ENCODE measurements at places on chromosomes 12 and 14.

- no peak for DNase-seq
These were observed 17.6 kb downstream of the DUSP6 start for GRCh38 chr12:89334548-89335169.

- DNase-seq = no peak
These were observed 151.8 kb upstream of the NTF3 start for GRCh38 chr12:5280086-5280485.

DNA sequence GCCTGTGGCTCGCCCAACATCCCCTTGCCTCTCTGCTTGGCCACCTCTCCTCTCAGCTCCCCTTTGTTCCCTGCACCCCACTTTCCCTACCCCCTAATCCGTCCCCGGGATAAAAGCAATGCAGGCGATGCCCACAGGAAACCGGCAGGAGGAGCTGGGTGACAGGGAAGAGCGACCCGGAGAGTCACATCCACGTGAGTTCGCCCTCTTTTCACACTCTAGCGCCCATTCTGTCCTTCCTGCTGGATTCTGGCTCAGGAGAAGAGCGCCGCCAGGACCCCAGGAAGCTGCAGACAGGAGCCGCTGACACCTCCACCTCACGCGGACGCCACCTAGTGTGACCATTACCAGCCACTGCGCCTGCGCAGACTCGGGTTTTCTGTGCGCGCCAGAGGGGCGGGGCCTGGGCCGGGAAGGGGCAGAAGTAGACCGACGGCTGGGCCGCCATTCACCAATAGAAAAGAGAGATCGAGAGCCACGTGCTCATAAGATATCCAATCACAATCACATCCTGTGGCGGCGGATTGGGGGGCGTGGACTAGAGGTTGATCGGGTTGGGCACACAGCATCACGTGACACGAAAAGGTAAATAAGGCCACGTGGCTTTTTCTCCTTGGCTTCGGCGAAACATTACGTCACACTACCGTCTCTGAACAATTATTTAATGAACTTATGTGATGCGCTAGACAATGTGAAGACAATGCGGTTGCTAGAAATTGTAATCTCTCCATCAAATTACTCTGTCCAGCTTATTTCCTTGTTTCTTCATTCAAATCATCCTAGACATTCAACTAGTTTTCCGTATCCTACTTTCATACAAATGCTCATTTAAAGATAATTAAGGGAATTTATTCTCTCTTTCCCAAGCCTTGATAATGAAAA lies 10.1 kb downstream of the PLA2G1B start:
- peak; percentile 98 for DNase-seq

GRCh38 chr12:11685716-11686115 lies 36.2 kb downstream of the ETV6 start:
- DNase-seq = no peak

DNA sequence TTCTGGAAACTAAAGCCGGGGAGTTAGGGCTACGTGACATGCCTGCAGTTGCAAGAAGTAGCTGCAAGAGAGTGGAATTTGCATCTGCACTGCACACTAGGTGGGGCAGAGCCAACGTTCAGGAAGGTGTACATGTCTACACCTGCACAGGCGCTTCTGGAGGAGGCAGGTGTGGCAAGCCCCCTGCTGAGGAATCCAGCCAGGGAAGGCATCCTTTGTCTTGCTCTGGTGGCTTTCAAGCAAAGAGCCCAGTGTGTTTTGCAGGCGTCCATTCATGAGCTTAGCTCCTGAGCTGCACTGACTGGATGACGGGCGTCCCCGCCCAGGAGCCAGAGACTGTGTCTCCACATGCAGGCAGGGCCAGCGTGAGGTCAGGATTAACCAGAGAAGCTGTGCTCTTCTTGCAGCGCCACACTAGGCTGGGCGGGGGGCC lies 116.3 kb downstream of the ZFP36L1 start:
- DNase-seq = no peak

- DNase-seq = no peak
These were observed 122.0 kb downstream of the PTCSC3 start for GRCh38 chr14:36054353-36055051.

DNA sequence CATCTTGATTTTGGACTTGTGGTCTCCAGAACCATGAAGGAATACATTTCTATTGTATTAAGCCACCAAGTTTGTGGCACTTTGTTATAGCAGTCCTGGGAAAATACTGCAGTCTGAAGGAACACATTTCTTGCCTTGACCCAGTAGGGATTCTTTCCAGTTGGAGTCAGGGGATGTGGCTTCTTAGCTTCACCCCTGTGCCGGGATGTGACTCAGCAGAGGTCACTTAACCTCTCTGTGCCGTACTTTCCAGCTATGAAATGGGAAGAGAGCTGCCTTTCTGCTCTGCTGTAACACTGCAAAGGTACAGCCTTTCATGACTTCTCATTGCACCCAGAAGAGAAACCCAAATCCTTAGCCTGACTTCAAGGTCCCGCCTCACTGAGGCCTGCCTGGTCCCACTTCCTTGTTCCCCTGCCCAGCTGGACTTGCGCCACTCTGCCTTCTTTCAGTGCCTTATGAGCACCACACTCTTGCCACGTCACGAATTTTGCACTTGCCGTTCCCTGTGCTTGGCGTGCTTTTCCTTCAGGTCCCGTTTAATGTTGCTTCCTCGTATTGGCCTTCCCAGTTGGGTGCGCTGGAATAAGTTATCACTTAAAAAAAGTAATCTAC lies 24.2 kb downstream of the CHST11 start:
- no peak for DNase-seq

GRCh38 chr12:116028619-116029018 lies 248.9 kb downstream of the MED13L start:
- DNase-seq = no peak

DNA sequence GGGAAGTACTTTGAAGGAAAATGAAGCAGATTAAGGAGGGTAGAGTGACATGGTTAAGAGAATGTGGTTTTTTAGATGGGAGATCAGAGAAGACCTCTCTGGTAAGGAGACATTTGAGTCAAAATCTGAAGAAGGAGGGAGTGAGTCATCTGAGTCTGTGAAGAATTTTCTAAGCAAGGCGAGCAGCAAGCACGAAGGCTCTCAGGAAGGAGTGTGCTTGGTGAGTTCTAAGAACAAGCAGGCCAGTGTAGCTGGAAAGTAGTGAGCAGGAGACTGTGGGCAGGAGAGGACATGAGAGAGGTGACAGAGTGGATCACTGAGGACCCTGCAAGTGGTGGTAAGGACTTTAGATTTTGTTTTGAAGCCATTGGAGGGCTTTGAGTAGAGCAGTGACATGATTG lies 76.3 kb upstream of the FUT8 start:
- peak; percentile 42 for DNase-seq

GRCh38 chr12:127648321-127648720 lies 618.6 kb upstream of the TMEM132C start:
- DNase-seq = no peak

GRCh38 chr12:49797449-49797776 lies 30.8 kb downstream of the NCKAP5L start:
- DNase-seq = no peak

Data from fibroblast of skin of left biceps (primary cell).